ENCODE measurements at places on chromosomes 2 and 18.

DNA sequence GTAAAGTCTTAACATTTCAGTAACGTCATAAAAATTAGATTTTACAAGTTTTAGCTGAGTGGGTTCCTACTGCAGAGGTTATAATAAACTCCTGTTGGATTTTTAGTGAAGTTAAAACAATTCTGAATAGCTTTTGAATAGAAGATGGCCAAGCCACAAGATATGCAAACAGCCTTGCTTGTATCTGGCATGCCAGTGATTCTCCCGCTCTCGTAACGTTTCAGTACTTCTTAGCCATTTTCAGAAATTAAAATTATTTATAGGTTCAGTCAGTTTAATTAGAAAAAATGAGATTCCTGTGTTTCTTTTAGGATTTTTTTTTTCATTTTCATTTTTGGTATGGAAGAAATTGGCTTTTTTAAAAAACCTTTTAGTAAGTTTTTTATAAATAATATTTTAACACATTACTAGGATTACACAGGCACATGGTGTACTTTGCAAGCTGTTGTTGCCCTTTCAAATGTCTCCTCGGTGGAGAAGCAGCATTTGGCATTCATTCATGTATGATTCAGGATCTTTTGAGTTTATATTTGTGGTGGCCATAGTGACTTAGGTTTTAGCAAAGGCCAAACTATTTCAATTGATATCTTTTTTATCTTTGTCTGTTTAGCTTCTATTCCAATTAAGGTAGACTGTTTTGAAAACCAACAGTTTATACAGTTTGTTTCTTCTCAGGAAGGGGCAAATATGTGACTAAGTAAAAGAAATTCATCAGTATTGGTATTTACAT lies 30.6 kb upstream of the RND3 start:
- no peak for DNase-seq

GRCh38 chr2:148906124-148906523 lies 31.1 kb downstream of the KIF5C start:
- DNase-seq = no peak

GRCh38 chr2:197810491-197810890 lies 6.1 kb downstream of the PLCL1 start:
- no peak for DNase-seq

GRCh38 chr2:239807568-239807967 lies 217.6 kb downstream of the NDUFA10 start:
- DNase-seq = no peak

DNA sequence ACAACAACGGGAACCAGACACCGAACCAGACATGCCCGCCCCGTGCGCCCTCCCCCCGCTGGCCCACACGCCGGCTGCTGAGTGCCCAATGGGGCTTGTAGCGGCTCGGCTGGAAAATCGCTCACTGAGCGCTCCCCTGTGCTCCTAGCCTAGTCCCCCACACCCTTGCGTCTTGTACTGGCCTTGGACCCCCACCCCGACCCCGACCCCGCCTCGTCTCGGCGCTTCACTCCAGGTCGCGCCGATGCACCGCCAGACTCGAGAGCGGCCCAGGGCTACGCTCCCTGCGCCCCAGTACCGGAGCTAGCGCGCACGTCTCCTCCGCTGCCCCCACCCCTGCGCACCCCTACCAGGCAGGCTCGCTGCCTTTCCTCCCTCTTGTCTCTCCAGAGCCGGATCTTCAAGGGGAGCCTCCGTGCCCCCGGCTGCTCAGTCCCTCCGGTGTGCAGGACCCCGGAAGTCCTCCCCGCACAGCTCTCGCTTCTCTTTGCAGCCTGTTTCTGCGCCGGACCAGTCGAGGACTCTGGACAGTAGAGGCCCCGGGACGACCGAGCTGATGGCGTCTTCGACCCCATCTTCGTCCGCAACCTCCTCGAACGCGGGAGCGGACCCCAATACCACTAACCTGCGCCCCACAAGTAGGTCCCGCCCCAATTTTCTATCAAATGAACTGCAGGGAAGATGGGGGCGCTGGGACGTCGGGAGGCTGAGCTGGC lies 1.5 kb downstream of the GAD1 start:
- no peak for DNase-seq

DNA sequence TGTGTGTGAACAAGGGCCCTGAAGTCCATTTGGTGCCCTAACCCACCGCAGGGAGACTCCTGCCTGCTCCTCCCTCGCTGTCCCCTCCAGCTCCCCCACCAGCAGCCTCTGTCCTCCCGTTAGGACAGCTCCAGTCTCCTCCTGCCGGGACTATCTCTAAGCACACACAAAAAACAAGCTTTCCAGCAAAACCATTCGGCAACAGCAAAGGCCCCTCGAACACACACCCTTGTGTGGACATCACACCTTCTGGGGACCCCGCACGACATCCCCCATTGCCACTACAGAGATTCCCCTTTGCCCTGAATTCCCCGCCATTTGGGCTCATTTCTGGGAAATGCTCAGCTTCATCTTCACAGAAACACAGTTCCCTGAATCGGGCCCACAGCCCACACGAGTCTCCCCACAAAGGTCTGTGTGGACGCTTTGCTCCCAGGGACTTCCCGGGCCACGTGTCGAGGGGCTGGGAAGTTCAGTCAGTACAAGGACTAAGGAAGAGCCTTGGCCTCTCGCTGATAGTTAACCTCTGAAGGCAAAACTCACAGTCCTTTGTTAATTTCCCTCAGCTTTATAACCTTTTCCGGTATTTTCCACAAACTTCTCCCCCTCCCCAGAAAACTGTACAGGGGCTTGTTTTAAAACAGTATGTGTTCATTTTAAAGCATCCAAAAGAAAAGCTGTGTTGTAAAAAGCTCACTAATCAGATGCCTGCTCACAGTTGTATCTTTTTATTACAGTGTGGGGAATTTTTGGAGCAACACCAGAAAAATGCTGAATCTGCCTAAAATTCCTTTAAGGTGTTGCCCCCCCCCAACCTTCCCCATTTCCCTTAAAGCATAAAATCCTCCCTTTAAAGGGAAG lies 25.9 kb downstream of the SMAD7 start:
- no peak for DNase-seq

GRCh38 chr18:4640349-4641012 lies 185.4 kb upstream of the DLGAP1 start:
- DNase-seq = no peak

DNA sequence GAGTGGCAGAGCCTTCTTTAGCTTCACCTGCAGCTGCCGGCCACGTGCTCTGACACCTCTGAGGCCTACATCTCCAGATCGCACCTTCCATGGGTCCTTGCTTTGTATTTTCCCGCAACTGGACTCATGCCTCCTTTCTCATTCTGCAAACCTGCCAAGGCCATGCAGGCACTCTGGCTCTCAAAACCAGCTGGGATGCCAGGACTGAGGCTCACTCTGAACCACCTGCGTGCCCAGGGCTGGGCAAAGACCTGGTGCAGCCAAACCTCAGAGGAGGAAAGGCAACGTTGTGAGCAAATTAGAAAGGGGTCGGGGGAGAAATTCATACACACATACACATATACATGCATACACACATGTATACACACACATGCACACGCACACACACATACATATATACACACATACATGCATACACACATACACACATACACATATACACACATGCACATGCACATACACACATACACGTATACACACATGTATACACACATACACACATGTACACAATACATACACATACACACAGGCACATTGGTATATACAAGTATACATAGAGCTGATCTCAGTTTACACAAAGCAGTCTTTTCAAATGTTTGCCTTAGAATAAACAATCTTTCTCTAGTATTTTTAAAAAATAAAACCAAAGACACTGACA lies 125.2 kb downstream of the RTP5 start:
- DNase-seq = no peak

DNA sequence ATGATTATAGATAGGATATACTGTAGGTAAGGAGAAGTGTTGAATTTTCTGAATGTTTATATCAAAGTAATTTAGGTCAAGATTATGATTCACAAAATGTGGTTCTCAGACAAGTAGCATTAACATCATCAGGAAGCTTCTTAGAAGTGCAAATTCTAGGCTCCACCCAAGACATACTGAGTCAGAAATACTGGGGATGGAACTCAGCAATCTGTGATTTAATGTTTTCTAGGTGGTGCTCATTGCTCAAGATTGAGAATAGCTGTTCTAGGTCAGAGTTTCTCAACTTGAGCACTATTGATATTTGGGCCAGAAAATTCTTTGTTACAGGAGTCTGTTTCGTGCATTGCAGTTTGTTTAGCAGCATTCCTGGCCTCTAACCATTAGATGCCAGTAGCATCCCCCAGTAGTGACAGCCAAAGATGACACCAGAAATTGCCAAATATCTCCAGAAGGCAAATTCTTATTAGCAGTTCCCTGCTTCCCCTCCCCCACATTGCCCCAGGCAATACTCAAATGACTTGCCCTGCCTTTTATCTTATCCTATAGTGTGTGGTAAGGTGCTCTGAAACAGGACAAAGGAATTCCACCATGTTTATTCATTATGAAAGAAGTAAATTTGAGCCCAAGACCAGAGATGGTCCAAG lies 1001.2 kb downstream of the DPP10 start:
- no peak for DNase-seq

- DNase-seq = no peak
Measured at GRCh38 chr2:129061069-129061768, 742.6 kb upstream of the HS6ST1 start.

DNA sequence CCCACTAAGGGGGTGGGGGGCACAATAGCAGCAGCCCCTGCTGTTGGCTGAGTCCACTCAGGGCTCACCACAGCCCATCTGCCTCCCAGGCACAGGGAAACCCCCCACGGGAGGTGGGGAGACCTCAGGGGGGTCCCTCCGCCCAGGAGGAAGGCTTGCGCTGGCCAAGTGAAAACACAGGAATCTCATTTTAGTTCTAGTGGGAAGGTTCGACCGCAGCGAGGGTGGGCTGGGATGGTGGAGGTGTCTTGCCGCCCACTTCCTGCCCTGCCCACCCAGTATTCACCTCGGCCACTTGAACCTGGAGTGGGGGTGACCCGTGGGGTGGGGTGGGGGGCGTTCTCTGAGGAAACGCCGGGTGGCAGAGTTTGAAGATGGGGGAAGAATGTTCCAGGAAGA lies 6.9 kb upstream of the BOK start:
- no peak for DNase-seq

GRCh38 chr2:232382331-232383225 lies 4.0 kb downstream of the ALPP start:
- DNase-seq = no peak

- DNase-seq = no peak
Measured at GRCh38 chr18:23272498-23273232, 137.4 kb downstream of the CABLES1 start.

DNA sequence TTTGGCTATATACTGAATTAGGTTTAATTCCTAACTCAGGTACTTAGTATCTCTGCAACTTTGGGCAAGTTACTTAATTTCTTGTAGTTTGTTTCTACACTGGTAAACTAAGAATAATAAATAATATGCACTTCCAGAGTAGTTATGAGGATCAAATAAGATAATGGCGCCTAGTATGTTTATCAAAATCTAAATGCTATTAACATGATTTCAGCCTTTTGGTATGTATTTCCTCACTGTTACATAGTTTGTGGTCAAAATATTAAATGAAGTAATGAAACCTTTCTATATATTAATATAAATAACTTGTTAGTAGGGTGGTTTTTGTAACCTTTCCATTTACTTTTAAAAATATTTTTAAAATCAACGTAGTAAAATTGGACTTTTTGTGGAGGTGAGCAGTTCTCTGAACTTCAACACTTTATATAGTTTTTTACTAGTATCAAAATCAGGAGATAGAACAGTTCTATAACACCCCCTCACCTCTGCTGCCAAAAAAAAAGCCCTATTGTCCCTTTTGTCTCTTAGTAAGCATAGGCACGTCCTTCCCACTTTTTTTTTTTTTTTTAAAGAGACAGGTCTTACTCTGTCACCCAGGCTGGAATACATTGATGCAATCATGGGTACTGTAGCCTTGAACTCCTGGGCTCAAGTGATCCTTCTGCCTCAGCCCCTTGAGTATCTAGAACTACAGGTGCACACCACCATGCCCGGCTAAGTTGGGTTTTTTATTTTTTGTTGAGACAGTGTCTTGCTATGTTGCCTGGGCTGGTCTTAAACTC lies 44.8 kb downstream of the RAB3GAP1 start:
- no peak for DNase-seq

DNA sequence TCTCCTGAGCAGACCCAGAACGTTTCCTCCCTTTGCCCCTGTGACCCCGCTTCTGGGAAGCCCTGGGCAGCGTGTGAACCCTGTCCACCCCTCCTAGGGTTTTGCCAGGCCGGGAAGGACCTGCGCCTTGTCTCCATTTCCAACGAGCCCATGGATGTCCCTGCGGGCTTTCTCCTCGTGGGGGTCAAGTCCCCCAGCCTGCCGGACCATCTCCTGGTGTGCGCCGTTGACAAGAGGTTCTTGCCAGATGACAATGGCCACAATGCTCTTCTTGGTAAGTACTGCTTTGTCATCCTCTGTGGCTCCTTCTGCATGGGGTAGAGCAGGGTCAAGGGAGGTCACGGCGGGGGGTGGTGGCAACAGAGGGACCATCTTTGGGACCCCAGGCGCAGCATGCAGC lies 32.5 kb downstream of the GREB1 start:
- no peak for DNase-seq

Data from CD4-positive, alpha-beta T cell treated with Interleukin-12 subunit alpha and Interleukin-12 subunit beta, for 1 hour (primary cell).